ENCODE measurements at places on chromosomes 7 and 10.

- no peak for DNase-seq
Measured at GRCh38 chr10:92470026-92470425, 103.9 kb downstream of the IDE start.

GRCh38 chr10:120997756-120998155, 146.6 kb downstream of the WDR11 start:
- DNase-seq: no peak

- no peak for DNase-seq
Measured at GRCh38 chr7:29488977-29489376, 74.7 kb upstream of the PRR15 start.

GRCh38 chr10:46234431-46235060, 52.3 kb upstream of the ANTXRL start:
- no peak for DNase-seq

DNA sequence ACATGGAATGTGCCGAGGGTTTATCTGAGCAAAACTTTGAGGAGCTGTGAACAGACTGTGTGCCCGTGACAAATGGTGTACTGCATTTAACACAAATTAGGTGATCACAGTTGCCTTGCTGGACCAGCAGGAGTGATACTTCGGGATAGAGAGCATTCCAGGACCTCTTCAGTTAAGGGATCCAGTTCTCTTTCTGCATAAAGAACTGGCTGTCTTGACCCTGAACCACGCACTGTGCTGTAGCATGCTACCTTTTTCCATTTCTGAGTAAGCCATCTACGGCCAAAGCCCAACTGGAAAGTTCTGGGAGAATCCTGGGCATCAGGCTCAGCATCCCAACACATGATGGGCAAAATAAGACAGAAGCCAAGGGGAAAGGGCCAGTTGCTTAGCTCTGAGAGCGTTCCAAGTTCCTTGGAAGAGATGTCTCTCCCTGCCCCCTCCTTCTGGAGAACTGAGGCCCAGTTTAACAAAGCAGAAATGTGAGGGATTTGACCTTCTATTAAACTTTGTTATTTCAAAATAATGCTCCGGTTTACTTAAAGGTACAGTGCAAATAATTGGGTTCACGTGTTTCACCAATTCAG, 37.9 kb upstream of the ADD3 start:
- no peak for DNase-seq
